ENCODE measurements at places on chromosomes 3 and 15. TPM values are rescaled to one million over a fixed set of nuclear protein-coding genes. Genes with fewer than 3 reads are reported as not detected.

DNA sequence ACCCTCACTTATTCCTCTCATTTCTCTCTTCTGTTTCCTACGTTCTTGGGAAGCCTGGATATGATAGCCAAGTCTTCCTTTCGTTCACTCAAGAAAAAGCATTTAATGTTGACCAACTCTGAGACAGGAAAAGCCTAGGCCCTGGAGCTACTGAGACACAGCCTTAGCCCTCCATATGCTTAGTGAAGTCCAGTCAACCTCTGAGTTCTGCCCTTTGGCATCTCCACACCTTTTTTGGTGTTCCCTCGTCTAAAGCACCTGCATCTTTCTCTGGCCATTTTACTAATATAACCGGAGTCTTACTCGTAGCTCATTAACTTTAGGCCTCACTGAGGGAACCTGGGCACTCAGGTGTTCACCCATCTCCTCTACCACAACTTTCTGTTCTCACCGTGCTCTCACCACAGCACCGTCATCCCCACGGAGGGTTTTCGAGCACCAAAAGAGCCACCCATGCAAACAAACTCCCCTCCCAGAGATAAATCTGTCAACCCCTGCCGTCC is 632 bp downstream of the MTHFS start:
- no peak for ATAC-seq

The SLC9C1 gene
- not detected for total RNA-seq

DNA sequence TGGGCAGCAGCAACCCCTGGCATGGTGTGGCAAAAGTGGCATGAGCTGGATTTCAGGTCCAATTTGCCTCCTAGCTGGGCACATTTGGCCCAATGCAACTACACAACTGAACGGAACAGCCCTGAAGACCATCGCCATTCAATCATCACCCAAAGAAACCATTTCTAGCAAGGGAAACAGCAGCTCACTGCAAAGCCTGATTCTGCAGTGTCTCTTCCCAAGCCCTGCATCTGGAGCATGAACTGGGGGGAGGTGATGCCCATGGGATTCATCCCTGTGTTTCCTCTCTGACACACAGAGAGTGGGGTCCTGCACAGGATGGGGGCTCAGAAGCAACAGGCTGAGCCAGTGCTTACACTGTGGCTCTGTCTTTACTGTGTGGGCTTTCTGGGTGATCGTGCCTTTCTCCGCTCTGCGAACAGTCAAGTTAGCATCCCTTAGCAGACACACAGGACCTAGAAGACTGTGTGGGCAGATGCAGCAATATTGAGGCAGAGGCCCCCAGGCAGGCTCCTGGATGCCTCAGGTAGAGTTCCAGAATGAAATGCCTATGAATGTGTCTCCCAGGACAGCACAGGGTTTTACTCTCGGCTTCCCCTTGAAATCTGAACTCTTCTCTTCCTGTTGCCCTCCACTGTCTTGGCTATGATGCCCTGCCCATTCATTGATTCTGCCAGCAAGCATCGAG is 91.1 kb upstream of the ALDH1A3 start:
- ATAC-seq, result no peak

DNA sequence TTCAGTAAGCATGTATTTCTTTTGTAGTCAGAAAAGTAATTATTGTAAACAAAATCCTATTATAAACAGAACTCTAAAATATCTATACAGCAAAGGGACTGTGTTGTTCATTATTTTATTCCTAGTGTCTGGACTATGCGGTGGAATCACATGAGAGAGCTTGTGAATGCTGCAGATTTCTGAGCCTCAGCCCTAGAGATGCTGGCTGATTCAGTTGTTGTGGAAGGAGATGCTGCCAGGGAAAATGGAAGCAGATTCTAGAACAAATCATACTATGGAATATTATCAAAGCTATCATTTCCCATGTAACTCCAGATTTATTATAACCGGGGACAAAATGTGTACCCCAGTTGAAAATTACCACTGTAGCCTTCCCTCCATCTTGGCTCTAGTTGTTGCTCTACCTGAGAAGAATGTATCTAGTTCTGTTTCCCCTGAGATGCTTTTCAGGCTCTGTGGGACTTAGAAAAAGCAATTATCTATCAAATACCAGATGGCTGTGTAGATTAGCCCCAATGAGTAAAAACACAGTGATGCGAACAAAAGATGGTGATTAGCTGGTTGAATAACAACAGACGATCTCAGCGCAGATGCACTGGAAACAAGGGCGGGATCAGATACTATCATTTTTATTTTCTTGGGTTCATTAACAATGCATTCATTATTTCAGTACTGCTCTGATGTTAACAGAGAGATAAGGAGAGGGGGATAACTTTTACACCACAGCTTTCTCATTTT is 131.3 kb downstream of the TMEM108 start:
- ATAC-seq, result no peak

The PLSCR1 gene
- 110 TPM for total RNA-seq

DNA sequence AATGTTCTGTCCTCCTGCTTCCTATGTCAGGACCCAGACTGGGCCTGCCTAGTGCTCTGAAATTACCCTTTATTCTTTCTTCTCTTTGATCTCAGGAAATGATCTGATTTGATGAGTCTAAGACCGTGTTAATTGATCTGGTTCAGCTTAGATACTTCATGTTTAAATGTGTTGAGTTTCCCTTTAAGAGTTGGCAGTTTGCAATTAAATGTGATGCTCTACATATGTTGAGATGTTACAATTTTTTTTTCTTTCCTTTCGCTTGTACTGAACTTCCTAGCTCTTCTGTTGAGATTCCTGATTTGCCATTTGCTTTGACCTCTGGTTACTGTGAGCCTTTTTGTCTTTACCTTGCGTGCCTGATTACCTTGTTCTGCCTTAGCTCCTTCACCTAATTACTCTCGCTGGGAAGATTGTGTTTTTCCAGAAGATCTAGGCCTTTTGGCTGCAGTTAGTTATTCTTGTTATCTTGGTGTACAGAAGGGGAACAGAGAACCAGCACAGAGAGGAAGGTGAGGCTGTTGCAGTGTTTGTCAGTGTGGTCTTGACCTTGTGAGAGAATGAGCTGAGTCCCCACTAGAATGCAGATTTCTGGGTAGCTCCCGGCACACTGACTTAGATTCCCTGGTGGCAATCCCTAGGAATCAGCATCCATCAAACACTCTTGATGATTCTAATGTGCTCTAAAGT is 203.6 kb downstream of the EDEM1 start:
- ATAC-seq, result no peak

The SLC28A2 gene
- total RNA-seq, result not detected

The CPEB1 gene
- 6.2 TPM for total RNA-seq

The LMOD3 gene
- 0.99 TPM for total RNA-seq

The CAMK2N2 gene
- total RNA-seq, result not detected

- no peak for ATAC-seq
Measured at GRCh38 chr15:40358471-40359353, 693 bp downstream of the DISP2 start.

The ERC2 gene
- 2.0 TPM for total RNA-seq

GRCh38 chr3:161295325-161295724 is 74.2 kb downstream of the NMD3 start:
- no peak for ATAC-seq

Data from gastroesophageal sphincter (tissue), 4 donors.